ENCODE measurements at places on chromosomes 3 and 15. TPM values are rescaled to one million over a fixed set of nuclear protein-coding genes. Genes with fewer than 3 reads are reported as not detected.

FGD5 gene
- total RNA-seq = 0.24 TPM

SERINC4 gene
- not detected for total RNA-seq

TRPM1 gene
- total RNA-seq = not detected

SLC28A1 gene
- not detected for total RNA-seq

ITIH1 gene
- total RNA-seq = not detected

SRGAP3 gene
- total RNA-seq = 2.2 TPM

SNRPN gene
- total RNA-seq = 111 TPM

LYSMD4 gene
- 3.6 TPM for total RNA-seq

TRIM42 gene
- not detected for total RNA-seq

SLC27A2 gene
- total RNA-seq = 0.13 TPM

SLC12A1 gene
- 0.13 TPM for total RNA-seq

IGSF11 gene
- total RNA-seq = not detected

ZNF662 gene
- 1.3 TPM for total RNA-seq

PRRT3 gene
- total RNA-seq = 3.6 TPM

SPATA12 gene
- total RNA-seq = not detected

TTLL13 gene
- total RNA-seq = 0.08 TPM

WWTR1 gene
- total RNA-seq = 46.2 TPM

OSBPL10 gene
- total RNA-seq = 11.4 TPM

SLC12A8 gene
- total RNA-seq = 12.1 TPM

RIOX2 gene
- 46.5 TPM for total RNA-seq

SH3GL3 gene
- total RNA-seq = 0.78 TPM

CERS3 gene
- total RNA-seq = not detected

CCR4 gene
- not detected for total RNA-seq

ZBTB47 gene
- total RNA-seq = 9.3 TPM
